ENCODE measurements at places on chromosomes 16 and 17. TPM values are rescaled to one million over a fixed set of nuclear protein-coding genes. Genes with fewer than 3 reads are reported as not detected.
A peak's percentile ranks its signal among the peaks of the same experiment; 100 is the strongest.

DNA sequence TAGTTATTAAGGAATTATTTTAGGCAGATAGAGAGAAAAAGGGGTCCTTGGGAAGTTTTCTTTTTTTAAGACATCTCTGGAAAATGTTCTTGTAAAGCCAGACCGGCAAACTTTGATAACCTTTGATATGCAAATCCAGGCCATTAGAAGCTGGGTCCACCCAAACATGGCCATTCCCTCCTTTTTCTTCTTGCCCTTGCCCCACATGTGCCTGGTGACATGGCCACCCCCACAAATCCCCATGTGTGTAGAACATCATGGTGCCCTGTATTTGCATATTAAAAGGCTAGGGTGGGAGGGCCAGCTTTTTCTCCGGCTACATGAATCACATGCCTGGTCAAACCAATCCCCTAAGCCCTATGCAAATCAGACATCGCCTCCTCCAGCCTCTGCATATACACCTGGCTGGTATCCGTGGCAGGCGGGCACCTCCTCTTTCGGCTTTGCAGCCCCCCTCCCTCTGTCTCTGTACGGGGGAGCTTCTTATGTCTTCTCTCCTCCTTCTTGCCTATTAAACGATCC lies 43.9 kb upstream of the LYRM9 start:
- DNase-seq, result no peak

- DNase-seq, result no peak
Observed at GRCh38 chr16:74224828-74225612, 71.6 kb upstream of the PSMD7 start.

DNA sequence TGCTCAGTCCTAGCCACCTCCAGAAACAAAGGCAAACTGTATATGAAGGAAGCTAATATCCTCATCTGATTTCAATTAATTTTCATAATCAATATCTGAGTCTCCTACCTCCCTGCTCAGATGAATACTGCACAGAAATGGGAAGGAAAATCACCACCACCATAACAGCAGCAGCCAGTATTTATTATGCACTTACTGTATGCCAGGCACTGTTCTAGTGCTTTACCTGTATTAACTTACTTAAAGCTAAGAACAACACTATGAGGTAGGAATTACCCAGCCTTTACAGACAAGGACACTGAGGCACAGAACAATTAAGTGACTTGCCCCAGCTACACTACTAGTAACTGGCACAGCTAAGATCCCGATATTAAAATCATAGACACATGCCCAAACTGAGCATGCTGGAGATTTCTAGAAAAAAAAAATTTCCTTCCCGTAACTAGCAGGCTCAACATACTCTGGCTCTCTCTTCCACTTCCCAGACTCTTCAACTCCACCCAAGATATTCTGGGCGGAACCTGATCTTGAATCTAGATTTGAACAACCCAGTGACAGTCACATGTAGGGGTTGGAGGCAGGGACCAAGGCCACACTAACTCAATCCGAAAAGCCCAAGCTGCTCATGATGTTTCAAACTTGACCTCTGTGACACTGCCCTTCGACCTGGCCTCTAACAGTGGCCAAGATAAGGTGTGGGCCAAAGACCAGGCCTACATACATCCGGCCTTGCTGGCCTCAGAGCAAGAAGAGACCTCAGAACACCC lies 3.9 kb downstream of the TRIM25 start:
- no peak for DNase-seq

GRCh38 chr17:43769859-43770258 lies 8.9 kb downstream of the DUSP3 start:
- DNase-seq, result no peak

GRCh38 chr17:19619705-19620325 lies 28.7 kb upstream of the ALDH3A2 start:
- no peak for DNase-seq

DNA sequence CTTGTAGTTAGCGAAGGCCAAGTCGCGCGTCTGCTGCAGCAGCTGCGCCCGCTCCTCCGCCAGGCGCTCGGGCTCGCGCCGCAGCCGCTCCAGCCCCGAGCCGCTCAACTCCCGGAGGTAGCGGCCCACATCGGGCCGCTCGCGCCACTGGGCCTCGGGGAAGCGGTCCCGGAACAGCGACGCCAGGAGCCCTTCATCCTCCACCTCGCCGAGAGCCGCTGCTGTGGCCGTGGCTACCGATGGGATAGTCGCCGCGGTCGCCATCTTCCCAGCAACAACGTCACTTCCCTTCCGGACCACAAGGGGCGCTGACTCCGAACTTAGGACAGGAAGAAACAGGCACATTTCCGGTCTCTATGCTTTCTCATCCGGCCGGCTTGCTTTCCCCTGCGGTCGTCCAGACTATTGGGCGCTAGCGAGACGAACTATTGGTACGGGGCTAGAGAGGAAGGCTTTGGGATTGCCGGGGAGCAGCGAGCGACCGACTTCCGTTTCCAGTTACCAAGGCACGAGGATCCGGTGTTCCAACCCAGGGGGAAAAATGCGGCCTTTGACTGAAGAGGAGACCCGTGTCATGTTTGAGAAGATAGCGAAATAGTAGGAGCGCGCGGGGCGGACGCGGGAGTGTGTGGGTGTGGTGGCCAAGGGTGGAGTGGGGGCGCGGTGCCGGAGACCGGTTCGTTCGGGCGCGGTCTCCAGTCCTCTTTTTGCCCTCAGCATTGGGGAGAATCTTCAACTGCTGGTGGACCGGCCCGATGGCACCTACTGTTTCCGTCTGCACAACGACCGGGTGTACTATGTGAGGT lies at the start of the genes COG8 and NIP7:
COG8 (minus strand) TSS at position 276 of the 806 bp plus-strand sequence; CDS start at position 264, 12 bp downstream.
NIP7 (plus strand) TSS at position 484 of the 806 bp plus-strand sequence; CDS start at position 542, 58 bp downstream.
- peak; percentile 90 for DNase-seq

DNA sequence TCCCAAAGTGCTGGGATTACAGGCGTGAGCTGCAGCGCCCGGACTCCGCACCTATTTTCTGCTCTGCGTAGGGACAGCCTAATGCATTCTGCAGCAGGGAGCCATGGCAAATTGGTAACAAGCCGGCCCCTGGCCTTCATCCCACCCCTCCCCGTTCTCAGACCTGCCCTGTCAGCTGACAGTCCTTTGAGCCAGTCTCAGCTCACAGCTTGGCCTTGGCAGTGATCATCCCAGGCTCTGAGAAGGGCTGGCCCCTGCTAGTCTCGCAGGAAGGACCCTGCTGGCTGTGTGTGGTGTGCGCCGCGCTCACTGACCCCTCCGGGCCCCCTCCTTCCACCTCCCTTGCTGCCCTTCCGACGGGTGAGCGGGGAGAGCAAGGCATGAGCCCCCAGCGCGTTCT lies 10.3 kb upstream of the NPTX1 start:
- no peak for DNase-seq

GRCh38 chr16:49955858-49956257 lies 69.2 kb upstream of the CNEP1R1 start:
- no peak for DNase-seq

Gene PTX4
- not detected for total RNA-seq

Gene KRT12
- not detected for total RNA-seq

Gene KIF19
- total RNA-seq, result 0.92 TPM

Gene CNGB1
- total RNA-seq, result not detected

Gene EIF1
- total RNA-seq, result 962 TPM

Gene JPT2
- 41.3 TPM for total RNA-seq
